ENCODE measurements at places on chromosomes 3 and 15. TPM values are rescaled to one million over a fixed set of nuclear protein-coding genes. Genes with fewer than 3 reads are reported as not detected.

Gene INSYN1
- not detected for total RNA-seq

Gene ANKRD63
- not detected for total RNA-seq

Gene DPPA4
- 0.06 TPM for total RNA-seq

Gene GHSR
- not detected for total RNA-seq

Gene SPATA12
- not detected for total RNA-seq

Gene LRRC31
- not detected for total RNA-seq

Gene EPB42
- not detected for total RNA-seq

Gene CD47
- 107 TPM for total RNA-seq

Gene CEP63
- 19.4 TPM for total RNA-seq

Gene CCDC13
- total RNA-seq = 0.52 TPM

Gene AHSG
- not detected for total RNA-seq

Measured in activated CD8-positive, alpha-beta memory T cell treated with anti-CD3 and anti-CD28 coated beads for 36 hours (primary cell).